ENCODE measurements at places on chromosomes 7 and 10.

DNA sequence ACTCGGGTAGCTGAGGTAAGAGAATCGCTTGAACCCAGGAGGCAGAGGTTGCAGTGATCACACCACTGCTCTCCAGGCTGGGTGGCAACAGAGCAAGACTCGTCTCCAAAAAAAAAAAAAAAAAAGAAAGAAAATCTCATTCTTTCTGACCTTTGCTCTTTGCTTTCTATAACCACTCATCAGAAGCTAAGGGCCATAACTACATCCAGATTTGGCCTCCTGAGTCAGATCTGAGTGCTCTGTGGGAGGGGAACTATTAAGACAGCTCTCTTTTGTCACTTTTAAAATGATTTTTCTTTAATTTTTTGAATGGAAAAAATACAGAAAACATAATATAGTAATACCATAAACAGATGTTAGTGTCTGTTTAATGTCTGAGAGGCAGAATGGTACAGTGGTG, 210.1 kb downstream of the KIAA1217 start:
- no peak for DNase-seq

GRCh38 chr10:34392641-34393170, 422.4 kb downstream of the PARD3 start:
- no peak for DNase-seq

- DNase-seq, result no peak
Measured at GRCh38 chr10:35307297-35307696, 29.0 kb upstream of the CCNY start.

- DNase-seq, result no peak
Measured at GRCh38 chr7:31764462-31764861, 77.4 kb downstream of the PPP1R17 start.

- peak; percentile 1 for DNase-seq
Measured at GRCh38 chr7:149196705-149197171, 1.4 kb downstream of the ZNF282 start.

GRCh38 chr10:70758757-70759514, 26.2 kb downstream of the TBATA start:
- peak; percentile 68 for DNase-seq

DNA sequence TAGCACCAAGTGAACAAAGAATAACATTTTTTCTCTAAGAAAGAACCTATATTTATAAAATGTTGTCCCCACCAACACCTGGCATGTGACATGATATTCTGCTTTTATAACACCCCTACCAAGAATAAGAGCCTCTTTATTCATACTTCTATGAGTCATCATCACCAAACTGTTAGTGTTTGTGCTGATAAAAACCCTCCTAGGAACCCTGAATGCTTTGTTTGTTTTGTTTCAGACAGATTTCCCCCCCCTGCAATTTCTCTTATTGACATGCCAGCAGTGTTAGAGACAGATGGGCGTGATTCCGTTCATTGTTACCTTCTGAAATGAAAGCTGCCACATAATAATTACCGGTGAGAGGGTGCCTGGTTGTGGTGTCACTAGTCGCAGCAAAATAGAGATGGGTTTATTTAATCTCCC, 651.1 kb downstream of the SORCS1 start:
- DNase-seq, result no peak

- no peak for DNase-seq
Measured at GRCh38 chr7:18013936-18014335, 13.7 kb downstream of the PRPS1L1 start.

DNA sequence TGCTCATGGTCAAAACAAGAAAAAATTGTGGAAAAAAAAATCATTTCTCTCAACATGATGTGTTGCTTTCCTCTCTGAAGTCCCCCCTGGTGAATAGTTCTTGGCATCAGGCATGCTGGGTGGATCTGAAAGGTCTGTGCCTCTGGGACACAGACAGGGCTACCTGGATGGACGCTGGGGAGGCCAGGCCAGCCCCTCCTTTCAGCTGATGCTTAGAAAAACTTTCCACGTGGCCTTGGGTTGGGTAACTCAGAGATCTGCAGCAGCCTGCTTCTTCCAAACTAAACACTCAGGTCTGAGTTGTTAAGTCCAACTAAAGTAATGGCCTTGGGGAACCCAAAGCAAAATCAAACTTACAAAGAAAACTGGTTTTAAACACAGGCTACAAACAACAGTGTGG, 113.0 kb downstream of the CCDC3 start:
- DNase-seq, result no peak

GRCh38 chr10:45464958-45465567, 91.0 kb downstream of the ALOX5 start:
- peak; percentile 73 for DNase-seq

- no peak for DNase-seq
Measured at GRCh38 chr10:273088-273487, 137.8 kb downstream of the ZMYND11 start.

GRCh38 chr7:125871431-125871830, 941.8 kb upstream of the POT1 start:
- no peak for DNase-seq

DNA sequence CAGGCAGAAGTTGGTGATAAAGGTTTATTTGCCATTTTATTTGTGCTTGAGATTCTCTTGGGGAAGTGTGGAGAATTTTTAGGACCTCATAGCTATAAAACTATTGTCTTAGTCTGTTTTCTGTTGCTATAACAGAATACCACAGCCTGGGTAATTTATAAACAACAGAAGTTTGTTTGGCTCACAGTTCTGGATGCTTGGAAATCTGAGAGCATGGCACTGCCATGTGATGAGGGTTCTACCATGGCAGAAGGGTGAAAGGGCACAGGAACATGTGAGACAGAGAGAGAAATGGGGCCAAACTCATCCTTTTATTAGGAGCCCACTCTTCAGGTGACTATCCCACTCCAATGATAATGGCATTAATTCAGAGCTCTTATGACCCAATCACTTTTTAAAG, 12.3 kb downstream of the SUN3 start:
- DNase-seq, result no peak

- no peak for DNase-seq
Measured at GRCh38 chr10:80964955-80965614, 427.4 kb downstream of the SH2D4B start.

- DNase-seq, result no peak
Measured at GRCh38 chr7:7536396-7537019, 835 bp upstream of the COL28A1 start.

GRCh38 chr10:22927166-22927565, 687 bp upstream of the ARMC3 start:
- DNase-seq, result no peak

DNA sequence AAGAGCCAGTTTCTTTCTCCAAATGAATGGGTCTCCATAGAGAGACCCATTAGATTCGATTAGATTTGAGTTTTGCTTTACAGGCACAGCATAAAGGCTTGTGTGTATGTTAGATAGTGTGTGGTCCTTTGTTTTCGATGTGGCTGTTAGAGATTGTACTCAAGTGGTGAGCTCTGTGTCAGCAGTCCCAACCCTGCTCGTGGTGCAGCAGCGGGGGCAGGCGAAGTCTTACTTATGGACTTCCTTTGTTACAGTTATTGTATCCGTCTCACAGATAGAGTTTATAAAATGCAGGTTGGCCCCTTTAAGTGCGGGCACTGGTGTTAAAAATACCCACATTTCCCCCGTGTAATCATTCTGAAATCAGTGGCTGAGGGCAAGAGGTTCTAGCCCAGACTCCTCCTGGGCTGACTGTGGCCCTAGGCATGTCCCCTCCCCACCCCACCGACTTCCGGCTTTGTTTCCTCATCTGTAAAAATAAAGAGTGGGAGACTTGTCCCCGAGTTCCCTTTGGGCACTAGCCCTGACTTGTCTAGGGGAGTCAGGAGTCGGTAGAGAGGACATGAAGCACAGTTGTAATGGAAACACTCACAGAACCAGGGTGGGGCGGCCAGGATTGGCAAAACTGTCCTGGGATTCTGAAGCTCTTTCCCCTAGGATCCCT, 28.6 kb downstream of the MTURN start:
- peak; percentile 50 for DNase-seq

DNA sequence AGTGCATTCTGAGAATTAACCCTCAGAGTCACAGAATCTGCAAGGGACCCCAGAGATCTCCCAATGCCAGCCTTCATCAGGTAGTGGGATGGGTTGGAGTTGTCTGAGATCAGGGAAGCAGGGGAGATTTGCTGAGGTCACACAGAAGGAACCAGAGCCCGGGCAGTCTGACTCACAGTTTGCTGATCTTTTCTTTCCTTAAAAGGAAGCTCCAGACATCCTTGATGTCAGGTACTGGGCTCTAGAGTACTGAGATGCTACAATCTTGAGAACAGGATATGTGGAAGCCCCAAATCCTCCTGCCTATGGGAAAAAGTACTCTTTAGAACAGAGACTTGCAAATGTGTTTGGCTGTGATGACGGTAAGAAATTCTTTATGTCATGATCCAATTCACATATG, 706 bp downstream of the TBATA start:
- DNase-seq, result no peak

DNA sequence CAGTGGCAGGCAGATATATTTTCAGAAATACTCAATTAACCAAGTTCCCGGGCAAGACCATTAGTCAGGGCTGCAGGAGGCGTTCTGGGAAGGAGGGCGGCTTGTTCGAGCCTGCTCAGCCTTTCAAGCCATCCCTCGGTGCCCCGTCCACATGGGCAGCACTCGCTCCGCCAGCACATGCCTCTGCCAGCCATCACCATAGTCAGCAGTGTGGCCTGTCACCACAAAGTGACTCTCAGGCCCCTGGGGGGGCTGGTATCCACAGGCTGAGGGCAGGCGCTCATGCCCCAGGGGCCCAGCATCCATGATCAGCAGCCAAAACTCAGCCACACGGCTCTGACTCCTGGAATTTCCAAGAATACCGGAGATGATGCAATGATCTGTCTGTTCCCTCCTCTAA, 81.9 kb downstream of the CHST15 start:
- no peak for DNase-seq

- no peak for DNase-seq
Measured at GRCh38 chr10:91590904-91591796, 41.7 kb downstream of the PPP1R3C start.

DNA sequence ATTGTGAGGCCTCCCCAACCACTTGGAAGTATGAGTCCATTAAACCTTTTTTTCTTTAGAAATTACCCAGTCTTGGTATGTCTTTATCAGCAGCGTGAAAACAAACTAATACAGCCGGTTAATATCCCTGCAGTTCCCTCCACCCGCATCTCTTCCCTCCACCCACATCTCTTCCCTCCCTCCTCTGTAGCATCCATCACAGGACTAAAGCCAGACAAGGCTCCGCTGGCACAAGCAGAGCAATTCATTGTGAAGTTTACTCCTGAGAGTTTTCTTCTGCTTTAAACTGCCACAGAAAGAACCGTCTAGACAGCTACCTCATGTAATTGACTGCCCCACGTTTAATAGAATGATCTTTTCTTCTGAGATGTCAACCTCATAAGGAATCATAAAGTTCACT, 131.5 kb downstream of the KIAA1217 start:
- DNase-seq, result no peak

GRCh38 chr7:100483090-100483721, 521 bp upstream of the NYAP1 start:
- DNase-seq, result peak; percentile 86

- DNase-seq, result no peak
Measured at GRCh38 chr7:24227068-24227467, 56.9 kb upstream of the NPY start.

GRCh38 chr7:151773797-151774196, 103.1 kb downstream of the PRKAG2 start:
- no peak for DNase-seq

GRCh38 chr7:101232141-101232850, 5.3 kb downstream of the CLDN15 start:
- no peak for DNase-seq

GRCh38 chr7:116708861-116709260, 36.9 kb downstream of the MET start:
- DNase-seq, result no peak

GRCh38 chr10:118669020-118669791, 73.8 kb upstream of the PRLHR start:
- peak; percentile 5 for DNase-seq

GRCh38 chr7:157829491-157829890, 492.7 kb downstream of the DNAJB6 start:
- DNase-seq, result no peak

DNA sequence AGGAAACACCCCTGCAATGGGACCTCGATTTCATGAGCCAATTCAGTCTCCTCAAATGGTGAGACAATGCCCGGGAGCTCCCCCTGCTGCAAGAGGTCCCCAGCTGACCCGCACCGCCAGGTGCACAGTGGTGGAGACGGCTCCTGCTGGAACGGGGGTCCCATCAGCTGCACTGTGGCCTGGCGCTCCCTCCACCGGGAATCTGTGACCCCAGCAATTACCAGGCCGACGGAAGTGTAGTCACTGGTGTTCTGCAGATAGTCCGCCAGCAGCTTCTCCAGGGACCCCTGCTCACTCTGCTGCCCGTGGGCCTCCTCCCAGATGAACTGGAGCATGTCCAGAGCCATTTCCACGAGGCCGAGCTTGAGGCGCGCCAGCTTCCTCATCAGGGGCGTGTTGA, 64.9 kb upstream of the NKX6-2 start:
- DNase-seq, result no peak

GRCh38 chr10:93032809-93033137, 27.8 kb upstream of the CYP26C1 start:
- no peak for DNase-seq

DNA sequence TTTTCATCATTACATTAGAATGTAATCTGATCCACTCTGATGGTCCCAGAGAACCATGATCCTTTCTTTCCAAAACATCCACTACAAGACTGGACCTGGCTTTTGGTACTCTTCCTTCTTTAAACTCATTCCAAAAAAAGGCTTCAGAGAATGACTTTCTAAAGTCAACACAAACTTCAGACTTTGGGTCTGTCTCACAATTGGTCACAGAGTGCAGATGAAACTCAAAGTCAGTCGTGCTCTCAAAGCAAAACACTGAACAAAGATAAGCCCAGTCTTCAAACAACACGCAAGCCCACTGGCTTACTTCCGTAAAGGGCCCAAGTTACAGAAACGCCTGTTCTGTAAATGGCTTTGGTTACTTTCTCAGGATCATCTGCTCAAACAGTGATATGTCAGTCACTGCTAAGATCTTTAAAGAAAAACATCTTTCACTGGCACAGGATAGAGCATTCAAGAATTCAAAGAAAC, 250.9 kb upstream of the MKLN1 start:
- DNase-seq, result no peak

DNA sequence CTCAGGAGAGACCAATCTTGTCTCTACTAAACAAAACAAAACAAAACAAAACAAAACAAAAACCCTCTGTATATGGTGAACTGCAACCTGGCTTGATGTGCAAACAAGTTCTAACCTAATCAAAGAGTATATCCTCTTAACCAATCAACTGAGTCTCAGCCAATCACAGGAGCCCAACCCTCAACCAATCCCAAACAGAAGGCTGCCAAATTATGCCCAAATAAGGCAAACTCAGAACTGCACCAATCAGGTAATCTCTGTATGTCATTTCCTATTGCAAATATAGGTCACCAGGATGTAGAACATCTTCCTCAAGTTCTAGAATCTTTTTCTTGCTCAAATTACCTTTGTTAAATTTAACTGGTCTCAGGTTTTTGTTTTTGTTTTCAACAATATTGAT, 5.2 kb downstream of the FAM133B start:
- DNase-seq, result peak; percentile 45

- DNase-seq, result no peak
Measured at GRCh38 chr10:45515630-45516029, 141.6 kb downstream of the ALOX5 start.
